ENCODE measurements at places on chromosomes 4 and X.

- DNase-seq = no peak
These were observed 28.8 kb upstream of the IL13RA1 start for GRCh38 chrX:118698516-118699170.

DNA sequence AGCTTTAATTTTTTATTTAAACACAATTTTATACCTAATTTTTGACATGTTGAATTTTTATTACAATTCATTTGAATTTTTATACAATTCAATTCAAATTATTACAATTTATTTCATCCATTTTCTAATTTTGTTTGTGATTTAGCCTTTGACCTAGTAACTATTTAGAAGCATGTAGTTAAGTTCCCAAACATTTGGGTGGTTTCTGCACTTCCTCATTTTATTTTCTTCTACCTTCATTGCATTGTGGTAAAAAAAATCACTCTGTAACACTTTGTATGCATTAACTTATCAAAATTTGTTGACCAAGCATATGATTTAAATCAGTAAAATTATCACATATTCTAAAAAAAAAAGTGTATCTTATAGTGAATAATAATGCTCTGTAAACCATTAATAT is 928.9 kb downstream of the ARAP2 start:
- DNase-seq = no peak

DNA sequence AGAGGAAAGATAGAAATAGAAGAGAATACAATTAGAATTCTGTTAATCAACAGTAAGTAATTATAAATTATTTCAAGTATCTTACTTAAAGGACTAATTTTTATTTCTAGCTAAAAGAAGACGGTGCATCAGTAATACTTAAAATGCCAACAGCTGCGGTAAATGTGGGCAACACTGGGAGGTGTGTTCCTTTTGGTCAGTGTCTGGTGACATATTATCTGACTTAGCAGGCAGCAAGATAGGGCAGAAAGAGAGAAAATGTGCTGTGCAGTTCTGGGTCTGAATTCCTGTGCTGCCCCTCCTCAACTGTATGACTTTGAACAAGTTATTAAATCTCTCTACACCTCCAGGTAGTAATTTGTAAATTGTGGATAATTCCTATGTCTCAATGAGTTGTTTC is 120.6 kb downstream of the ZNF827 start:
- DNase-seq = no peak

DNA sequence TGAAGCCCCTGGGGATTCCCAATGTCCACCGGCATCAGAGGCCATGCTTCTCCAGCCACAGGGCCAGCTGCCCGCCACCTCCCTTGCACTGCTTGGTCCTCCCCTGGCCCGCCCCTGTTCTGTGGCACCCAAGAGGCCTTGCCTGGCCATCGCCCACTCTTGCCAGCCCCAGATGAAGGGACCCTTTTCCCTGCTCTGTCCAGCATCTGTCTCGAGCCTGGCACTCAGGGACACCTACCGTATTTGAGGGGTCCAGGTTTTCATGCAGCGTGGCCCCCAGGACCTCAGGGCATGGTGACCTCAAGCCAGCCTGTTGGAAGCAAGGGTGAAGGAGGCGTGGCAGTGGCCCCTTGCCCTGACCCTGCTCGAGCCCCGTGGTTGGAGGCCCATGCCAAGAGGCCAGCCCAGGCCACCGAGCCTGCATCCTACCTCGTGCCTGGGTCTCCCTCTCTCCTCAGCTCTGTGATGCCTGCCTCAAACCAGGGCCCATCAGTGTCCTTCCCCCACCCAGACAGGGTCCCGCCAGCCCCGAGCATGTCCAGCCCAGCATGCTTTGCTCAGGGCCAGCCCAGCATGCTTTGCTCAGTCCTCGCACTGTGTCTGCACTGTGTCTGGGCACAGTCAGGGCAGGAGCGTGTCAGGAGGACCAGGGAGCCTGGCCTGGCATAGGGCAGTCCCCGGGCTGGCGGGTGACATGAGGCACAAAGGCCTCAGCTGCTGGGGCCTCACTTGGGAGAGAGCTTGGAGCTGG is 14.3 kb upstream of the FGFR3 start:
- no peak for DNase-seq

DNA sequence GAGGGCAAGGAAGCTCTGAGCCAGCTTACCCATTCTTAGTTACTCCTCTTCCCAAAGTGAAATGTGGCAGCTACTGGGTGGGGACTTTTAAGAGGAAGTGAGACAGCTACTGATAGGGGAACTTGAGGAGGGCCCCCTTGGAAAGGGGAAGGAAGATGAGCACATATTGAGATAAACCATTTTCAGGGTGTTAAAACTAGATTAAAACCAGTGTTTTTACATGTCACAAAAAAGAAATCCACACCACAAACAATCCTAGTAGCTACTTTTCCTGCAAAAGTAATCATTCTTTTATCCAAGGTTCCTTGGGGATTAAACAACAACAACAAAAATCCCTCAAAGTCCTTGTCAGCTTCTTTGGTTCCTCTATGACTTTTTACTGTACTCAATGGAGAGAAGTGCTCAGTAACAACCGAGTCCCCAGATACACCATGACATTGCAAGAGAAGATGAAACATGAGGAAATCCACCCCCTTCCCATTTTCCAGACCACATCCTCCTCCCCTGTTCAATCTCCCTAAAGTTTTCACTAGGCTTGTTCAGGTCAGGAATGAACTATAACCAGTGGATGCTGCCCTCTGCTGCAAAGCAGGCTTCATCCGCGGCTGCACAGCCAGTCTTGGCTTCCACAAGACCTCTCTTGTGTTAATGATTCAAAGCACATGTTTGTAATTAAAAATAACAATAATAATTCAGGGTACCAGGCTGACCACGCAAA is 113.5 kb upstream of the TMEM164 start:
- no peak for DNase-seq

GRCh38 chrX:149916745-149917392 is 12.5 kb upstream of the HSFX4 start:
- no peak for DNase-seq

DNA sequence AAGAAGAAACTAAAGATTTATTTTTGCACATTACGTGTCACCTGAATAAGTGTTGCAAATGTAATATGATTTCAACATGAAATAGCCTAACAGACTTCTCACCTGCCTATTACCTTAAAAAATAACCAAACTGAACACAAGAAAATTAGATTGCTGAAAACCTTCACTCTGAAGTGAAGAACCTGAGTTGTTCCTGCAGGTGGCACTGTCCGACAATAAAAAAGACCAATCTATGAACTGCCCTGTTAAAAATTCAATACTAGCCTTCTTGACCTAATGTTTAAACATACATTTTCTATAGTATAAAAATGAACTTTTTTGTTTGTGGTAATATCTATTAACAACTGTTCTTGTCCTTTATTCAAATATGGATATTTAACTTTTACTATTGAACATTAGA is 69.2 kb upstream of the PNPLA4 start:
- no peak for DNase-seq

DNA sequence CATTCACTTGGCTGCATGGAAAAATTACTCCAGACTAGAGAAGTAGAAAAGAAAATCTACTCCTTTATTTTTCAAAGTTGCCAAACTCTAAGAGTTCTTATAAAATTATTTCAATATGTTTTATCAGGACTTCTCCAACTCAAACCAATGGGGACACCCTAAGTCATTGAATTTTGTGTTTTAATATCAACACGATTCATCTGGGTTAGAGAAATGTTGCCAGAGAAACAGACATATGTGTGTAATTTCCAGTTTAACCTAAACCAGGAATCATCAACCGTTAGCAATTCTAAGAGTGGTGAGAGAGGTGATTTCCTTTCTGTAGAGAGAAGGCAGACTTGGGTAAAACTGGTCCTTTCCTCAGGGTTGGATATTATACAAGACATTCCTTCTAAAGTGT is 291.8 kb downstream of the LDB2 start:
- DNase-seq = no peak

DNA sequence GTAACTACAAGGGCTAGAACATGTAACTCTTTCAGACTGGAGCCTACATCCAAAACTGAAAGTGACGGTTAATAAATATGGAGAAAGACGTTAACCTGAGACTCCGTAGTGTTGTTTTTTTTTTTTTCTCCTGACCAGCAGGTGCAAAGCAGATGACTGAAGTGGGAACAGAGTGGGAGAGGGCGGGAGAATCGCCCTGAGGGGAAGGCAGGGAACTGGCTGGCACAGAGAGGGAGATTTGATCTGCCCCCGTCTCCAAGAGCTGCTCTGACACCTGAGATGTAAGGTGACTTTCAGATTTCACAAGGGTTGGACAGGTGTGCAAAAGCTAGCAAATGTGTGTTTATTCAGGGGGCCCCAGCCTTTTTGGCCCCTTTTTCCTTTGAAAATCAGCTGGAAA is 180.2 kb downstream of the PALLD start:
- DNase-seq = no peak

GRCh38 chr4:167581449-167581965 is 347.2 kb upstream of the SPOCK3 start:
- DNase-seq = no peak

DNA sequence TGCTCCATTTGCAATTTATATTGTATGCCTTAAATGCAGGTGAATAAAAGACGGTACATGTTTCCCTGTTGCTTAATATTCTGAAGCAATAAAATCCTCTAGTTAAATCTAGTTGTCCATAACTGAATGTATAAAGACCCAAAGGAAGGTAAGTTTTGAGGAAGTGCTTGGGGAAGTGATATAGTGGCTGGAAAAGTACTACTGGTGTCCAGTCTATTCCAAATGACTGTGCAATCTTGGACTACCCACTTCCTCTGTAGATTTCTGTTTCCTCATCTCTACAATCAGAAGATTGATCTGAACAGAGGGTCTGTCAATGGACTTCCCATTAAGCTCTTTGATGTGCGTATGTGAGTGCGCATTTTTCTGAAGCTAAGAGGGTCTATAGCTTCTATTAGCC is 17.0 kb downstream of the SNCA start:
- DNase-seq = no peak

DNA sequence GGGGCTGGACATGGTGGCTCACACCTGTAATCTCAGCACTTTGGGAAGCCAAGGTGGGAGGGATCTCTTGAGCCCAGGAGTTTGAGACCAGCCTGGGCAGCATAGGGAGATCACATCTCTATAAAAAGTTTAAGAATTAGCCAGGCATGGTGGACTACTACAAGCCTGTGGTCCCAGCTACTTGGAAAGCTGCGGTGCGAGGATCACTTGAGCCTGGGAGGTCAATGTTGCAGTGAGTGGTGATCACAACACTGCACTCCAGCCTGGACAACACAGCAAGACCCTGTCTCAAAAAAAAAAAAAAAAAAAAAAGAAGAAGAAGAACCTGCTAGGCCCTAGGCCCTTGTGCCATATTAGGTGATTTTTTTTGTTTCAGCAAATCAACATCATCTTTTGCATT is 12.2 kb downstream of the SRD5A3 start:
- no peak for DNase-seq

- no peak for DNase-seq
These were observed 17.1 kb downstream of the RCHY1 start for GRCh38 chr4:75497133-75497532.

DNA sequence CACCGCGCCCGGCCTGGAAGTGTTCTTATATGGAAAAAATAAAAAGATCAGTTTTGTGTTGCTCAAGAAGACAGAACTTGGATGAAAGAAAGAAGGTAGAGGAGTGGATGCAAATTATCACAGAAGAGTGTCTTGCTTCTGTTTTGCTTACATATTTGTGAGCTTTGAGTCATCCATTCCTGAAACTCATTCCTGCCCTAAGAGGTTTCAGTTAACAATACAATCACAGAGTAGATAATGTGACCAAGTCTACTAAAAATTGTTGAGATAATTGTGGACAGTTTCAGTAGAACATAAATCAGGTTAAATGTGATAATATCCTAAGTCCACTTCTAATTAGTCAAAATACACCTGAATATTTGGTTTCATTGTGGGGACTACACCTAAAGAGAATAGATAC is 26.4 kb upstream of the LRCH2 start:
- DNase-seq = no peak

GRCh38 chr4:8165374-8165896 is 6.8 kb upstream of the ABLIM2 start:
- no peak for DNase-seq

GRCh38 chr4:159376289-159376688 is 273.4 kb downstream of the RAPGEF2 start:
- DNase-seq = no peak

DNA sequence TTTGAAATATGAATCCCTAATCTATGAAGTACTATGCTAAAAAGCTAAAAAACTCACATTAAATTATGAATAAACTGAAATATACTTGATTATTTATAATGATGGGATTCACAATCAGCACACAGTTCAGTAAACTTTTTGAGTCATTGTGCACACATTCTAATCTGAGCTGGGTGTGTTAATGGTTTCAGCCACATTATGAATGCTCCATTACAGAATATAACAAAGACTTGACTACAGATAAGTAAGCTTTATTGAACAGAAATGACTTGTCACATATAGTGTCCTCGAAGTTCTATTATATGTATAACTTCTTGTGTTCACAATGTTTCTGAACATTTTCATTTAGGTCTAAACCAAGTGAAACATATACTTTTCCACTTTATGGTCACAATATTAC is 1649.9 kb upstream of the IGFBP7 start:
- no peak for DNase-seq

DNA sequence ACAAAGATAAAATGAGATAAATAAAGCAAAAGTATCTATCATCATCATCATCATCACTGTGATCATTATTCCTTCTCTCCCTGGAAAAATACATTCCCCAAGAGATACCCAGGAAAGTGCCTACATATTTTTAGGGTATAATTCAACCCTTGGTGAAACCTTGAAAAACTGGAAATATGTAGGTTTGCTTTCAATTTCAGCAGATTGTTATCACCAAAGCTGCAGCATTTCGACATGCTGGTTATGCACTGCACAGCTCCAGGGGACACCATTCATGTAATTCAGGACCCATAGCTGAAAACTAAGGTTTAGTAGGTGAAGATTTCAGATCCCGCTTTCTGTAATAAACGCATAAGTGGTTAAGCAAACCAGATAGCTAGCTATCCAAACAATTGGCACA is 28.4 kb upstream of the FBXW7 start:
- no peak for DNase-seq

DNA sequence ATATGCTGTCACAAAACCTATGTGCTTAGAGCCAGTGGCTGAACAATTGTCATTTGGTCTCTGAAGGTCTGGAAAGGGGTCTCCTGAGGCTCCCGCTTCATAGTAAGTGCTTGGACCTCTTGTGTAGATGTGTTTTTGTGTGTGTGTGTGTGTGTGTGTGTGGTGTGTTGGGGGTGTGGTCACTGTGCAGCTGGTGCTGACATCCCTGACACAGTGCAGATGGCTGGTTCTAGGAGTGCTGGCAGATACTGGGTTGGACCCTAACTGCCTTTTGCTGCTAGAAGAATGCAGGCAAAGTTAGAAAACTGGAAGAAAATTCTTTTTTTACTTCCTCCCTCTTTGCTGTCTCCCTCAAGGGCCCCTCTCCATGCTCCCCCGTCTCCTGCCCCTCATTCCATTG is 1872.6 kb downstream of the ARAP2 start:
- DNase-seq = no peak

Data from NCI-H774 (cell line).